EH (cell line): ENCODE measurements at places on chromosomes 5 and 9.
A peak's percentile ranks its signal among the peaks of the same experiment; 100 is the strongest.

DNA sequence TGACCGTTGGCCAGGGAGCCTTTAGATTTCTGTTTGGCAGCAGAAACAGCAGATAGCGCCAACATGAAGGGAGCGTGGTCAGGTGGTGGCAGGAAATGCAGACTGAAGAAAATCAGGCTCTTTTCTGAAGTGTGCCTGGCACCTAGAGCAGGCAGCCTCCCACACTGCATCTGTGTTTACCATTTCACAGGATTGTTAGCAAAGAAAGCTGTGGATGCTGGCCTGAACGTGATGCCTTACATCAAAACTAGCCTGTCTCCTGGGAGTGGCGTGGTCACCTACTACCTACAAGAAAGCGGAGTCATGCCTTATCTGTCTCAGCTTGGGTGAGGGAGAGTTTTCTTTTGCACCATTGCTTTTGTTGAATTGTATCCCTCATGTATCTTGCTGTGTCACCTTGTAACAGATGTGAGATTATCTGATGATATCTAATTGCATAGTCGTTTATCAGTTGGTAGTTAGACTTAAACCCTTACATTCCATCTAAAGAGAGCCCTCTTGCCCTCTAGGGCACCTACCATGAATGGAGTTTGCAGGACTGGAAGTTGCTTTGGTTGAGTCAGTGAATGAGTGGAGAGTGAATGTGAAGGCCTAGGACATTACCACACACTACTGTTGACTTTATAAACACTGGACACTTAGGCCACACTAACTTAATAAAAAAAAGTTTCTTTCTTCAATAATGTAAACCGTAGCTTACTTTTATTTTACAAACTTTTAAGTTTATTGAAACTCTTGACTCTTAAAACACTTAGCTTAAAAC, 42.8 kb downstream of the ACO1 start:
- DNase-seq, result peak; percentile 35

- DNase-seq, result no peak
Observed at GRCh38 chr5:115388240-115388639, 91.8 kb upstream of the CCDC112 start.

GRCh38 chr9:114301798-114302565, 20.9 kb upstream of the ORM1 start:
- no peak for DNase-seq

GRCh38 chr5:141596867-141597266, 21.9 kb downstream of the DIAPH1 start:
- DNase-seq, result no peak

GRCh38 chr5:91243286-91243685, 139.8 kb downstream of the ARRDC3 start:
- no peak for DNase-seq

DNA sequence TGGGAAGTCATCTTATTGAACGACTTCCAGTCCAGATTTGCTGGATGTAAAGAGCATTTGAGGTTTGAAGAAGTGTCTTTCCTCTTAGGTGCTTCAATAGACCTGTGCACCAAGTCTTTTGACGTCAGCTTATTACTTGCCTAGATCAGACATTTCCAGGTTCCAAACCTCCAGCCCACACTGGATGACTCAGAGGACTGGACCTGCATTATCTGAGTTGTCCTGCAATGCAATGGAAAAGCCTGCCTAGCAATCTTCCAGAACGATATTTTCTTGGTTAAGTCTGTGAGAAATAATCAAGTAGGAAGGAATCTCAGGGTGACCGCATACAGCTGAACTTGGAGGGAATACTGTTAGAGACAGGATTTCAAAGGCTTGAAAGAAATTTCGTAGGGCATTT, 147.2 kb upstream of the MOCS2 start:
- DNase-seq, result peak; percentile 27

DNA sequence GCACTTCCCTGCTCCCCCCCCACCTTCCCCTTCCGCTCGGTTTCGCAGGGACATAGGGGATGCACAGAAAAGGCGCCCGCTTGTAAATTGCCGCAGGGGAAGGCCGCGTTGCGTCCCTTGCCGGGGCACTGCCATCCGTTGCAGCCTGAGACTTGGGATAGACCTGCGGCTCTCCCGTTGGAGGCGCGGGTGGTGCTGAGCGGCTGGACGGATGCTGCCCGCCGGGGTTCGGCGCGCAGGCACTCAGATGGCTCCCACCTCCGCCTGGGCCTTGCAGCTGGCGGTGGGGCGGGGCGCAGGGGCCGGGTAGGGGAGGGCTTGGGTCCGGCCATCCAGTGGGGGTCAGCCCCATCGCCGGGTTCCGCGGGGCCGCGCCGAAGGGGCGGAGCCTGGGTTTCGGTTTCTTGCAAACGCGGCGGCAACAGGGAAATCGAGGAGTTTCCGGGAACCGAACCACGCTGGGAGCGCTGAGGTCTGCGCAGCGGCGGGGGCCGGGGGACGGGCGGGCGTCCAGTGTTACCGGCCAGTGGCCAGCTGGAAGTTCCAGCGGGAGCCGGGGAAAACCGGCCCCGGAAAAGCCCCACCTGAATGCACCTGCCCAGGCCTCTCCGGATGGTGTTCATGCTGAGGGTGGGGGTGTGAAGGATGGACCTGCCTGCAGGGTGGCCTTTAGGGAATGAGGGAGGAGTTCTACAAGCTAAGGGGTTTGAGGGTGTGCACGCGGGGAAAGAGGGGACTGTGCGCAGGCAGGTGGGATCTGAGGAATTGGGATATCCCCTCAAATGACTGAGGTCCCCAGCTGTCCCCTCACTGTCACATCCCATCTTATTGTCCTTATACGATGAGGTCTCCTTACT, 6.3 kb upstream of the IRF1 start:
- peak; percentile 91 for DNase-seq
